A172 (cell line): ENCODE measurements at places on chromosomes 1 and 21.

GRCh38 chr1:170881268-170882265 is 53.8 kb upstream of the MROH9 start:
- DNase-seq, result peak; percentile 42

DNA sequence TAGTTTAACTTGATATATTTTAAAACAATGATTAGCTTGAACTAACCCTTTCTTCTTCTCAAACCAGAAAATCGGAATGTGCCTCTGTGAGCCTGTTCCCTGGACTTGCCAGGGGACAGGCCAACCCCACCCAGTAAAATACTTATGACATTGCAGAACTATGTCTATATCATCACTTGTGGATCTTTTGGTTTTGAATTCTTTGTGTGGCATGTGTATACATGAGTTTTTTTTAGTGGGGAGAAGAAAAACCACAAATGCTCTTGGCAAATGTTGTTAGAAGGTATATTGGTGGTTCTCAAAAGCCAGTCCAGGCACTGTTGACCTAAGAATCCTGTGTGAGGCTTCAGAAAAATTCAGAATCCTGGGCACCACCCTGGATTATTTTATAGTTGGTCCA is 347.4 kb downstream of the SIPA1L2 start:
- no peak for DNase-seq

DNA sequence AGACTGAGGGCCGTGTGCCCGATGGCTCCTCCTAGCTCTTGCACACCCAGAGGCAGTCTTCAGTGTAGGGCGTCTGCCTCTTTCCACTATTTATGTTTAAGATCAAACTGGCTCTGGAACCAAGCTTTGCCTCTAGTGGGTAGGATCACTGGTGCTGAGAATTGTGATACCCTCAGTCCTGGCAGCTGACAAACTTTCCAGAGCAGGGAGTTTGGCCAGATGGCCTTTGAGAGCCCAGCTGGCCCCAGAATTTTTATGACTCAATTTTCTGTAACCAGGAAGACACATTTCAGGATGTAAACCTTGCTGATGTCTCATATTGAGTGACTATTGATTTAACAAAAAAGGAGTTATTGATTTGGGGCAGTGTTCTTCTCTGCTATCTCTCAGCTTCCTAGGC is 6.7 kb downstream of the COQ8A start:
- no peak for DNase-seq

GRCh38 chr1:3676581-3677470 is 24.5 kb downstream of the TP73 start:
- DNase-seq, result no peak

GRCh38 chr1:221035662-221036153 is 156.5 kb downstream of the HLX start:
- peak; percentile 91 for DNase-seq

DNA sequence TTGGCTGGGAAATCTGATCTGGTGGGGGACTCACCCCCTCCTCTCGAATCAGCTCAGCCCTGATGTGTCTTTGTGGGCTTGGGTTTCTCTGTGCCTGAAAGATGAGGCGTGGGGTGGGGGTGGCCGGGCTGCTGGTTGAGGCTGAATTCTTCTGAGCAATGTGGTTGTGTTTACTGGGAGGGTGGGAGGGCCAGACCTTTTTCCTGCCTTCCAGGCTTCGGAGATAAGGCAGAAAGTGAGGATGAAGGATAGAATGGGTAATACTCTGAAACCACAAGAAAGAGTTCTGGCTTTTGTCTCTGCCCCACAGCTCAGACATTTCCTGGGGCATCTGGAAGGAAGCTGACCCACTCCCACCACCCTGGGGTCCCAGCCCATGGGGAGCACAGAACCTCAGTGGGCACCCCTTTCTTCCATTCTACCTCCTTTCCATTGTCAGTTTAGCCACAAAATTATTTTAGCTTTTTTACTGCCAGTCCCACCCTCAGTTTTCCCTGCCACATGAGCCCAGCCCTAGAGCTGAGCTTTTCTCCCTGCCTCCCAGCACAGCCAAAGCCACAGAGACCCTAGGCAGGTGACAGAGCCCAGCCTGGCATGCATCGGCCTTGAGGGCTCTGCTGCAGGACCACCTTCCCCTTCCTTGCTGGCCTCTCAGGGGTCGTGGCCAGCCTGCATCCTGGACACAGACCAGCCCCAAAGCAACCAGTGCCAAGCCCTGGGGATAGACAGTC is 11.2 kb downstream of the ALX3 start:
- no peak for DNase-seq

GRCh38 chr1:31577515-31578192 is 1.3 kb downstream of the TINAGL1 start:
- DNase-seq, result peak; percentile 53

- DNase-seq, result no peak
Observed at GRCh38 chr1:223248001-223248769, 105.1 kb upstream of the TLR5 start.

DNA sequence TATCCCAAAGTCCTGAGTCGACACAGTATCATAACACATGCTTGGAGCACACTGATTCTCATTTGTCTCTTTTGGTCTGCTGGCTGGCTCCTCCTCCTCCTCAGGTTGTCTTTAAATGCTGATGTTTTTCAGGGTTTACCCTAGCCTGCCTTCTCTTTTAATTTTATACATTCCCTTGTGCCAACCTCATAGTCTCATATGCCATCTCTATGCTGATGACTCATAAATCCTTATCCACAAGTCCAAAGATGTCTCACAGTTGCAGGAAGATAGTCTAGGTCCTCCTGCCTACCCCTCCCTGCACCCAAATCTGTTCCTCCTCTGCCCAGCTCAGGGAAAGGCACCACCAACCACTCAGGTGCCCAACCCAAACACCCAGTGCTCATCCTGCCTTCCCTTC is 108.3 kb downstream of the SIPA1L2 start:
- DNase-seq, result peak; percentile 29

DNA sequence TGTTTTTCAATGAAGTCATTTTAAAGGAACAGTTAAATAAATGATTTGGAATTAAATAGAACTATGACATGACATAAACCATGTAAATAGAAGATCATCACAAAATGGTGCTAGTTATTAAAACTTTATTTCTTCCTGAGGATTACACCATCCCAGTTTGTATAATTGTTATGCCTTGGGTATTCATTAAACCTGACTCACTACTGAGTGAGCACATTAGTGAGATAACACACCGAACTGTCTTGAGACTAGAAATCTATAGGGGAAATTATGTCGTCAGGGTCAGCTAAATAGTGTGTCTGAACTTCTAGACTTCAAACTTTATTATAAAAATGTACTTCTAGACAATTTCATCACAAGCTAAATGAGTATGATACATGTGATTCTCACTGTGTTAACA is 189.4 kb downstream of the NCAM2 start:
- DNase-seq, result no peak

DNA sequence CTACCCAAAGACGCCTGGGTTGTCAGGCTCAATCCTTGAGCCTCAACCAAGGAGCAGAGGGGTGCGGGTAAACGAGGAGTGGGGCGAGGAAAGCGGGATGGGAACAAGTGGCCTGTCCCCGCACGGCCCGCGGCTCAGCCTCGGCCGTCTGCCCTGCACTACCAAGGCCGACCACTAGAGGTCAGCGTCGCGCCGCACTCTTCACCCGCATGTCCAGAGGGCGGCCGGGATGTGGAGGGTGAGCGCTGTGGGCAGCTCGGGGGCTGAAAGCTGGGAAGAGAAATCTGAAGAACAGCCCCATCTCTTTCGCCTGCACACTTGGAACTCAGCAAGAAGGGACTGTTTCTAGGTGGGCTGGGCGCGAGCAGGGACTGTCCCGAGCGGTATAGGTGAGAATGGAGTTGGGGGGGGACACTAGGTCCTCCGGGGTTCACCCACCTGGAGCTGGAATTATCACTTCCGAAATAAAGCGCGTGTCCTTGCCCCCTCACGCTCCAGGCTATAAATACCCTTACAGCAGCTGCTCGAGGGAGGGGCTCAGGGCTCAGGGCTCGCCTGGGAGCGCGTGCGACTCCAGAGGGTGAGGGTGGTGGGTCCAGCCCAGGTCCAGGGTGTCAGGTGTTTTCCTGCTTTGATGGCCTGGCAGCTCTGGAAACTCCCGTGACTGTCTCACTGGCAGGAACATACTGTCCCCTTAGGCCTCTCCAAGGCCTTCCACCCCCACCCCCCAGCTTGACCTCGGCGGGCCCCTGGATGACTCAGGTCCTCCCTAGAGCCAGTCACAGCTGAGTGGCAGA is 9.8 kb downstream of the SLC30A2 start:
- DNase-seq, result peak; percentile 49

GRCh38 chr1:195664628-195665027 is 943.6 kb downstream of the KCNT2 start:
- peak; percentile 32 for DNase-seq

GRCh38 chr1:47643306-47644211 is 205.7 kb downstream of the FOXD2 start:
- no peak for DNase-seq

DNA sequence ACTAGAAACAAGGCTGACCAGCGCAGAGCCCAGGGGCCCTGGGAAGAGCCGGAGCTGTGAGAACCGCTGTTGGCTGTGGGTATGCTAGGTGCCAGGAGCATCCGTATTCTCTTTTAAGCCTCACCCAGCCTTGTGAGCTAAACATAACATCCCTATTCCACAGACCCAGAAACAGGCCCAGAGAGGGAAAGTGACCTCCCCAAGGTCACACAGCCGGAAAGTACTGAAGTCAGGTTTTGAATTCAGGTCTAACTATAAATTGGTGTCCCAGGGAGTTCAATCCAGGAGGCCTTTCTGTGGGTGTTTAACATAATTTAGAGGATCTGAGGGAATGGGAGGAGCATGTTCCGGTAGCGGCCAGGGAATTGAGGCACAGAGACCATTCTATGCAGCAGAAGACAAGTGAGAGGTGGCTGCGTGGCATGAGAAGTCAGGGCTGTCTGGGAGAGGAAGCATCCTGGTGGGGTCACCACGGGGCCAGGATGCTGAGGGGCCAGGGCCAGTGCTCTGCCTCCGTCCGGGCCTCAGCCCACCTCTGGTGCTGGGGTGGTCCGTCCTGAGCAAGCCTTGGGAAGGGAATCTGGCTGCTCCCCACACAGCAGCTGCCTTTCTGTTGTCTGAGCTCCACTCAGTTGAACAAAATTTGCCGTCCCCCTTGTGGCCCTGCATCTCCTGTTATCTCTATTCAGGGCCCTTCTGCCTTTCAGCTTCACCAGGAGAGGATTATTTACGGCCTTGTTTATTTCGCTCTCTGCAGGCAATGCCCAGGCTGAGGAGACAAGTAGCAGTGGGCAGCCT is 338.8 kb upstream of the VAMP3 start:
- no peak for DNase-seq

DNA sequence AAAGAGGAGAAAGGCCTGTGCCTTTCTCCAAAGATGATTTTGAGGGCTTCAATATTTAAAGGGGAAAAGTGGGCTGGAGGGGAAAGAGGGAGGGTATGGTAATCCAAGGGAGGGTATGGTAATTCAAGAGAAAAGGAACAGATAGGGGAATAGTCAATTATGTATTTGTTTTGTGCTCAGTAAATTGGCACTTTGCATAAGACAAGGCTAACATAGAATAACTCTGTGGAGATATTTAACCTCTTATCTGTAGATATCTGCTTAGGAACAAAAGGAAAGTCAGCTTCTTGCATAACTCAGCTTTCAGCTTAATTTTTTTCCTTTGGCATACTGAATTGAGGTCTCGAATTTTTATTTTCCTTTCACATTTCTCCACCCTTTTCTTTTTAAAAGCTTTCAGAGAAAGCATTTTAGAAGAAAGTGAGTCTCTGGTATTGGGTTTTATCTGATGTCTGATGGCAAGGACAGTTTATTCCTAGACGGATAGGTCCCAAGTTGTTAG is 119.9 kb upstream of the F3 start:
- DNase-seq, result no peak

DNA sequence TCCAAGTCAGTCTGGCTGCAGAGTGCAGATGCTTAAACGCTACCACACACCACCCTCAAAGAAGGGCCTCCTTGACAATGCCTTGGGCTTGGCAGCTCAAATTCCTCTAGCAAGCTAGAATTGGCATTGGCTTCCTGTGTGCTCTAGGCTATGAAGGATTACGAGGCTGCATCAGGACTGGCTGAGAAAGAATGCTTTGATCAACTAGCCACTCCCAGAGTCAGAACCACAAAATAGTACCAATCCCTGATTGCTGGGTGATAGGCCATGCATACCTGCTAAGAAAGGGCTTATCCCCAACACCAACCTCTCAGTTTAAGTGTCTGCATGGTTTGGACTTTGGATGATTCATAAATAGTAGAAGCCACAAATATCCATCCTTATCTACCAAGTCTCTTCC is 504.9 kb downstream of the OMA1 start:
- no peak for DNase-seq

GRCh38 chr1:79749607-79750006 is 743.1 kb upstream of the ADGRL4 start:
- no peak for DNase-seq

GRCh38 chr1:23424293-23425192 is at the start of gene TCEA3:
Gene TCEA3, minus strand, starts transcription at chr1:23424748. Its CDS starts 115 bp downstream, at chr1:23424633.
- DNase-seq, result no peak

- no peak for DNase-seq
Observed at GRCh38 chr1:183898001-183898396, 93.1 kb downstream of the RGL1 start.

DNA sequence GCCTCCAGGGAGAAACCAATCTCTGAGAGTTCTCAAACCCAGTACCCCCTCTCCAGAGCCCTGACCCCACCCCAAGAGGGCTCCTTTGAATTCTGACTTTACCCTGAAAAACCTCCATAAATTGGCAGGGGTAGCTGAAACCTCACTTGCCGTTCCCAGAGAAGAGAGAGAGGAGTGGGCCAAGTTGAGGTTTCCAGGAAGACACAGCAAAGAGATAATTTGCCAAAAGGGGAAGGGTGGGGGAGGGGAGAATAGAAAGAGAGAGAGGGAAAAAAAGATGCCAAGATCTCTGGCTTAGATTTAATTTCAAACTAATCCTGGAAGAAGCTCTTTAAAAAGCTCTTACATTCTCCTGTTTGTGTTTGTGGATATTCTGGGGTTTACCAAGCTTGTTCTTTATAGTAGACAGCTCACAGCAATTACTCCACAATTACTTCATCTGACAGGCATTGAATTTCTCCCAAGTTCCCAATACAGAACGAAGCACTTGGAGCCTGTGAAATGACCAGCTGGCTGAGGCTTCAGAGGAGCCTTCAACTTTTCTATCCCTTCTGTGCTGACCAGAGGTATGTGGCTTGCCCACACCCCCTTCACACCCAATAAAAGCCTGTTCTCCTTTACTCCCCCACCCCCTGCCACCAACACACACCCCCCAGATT is 1.1 kb upstream of the GRHL3 start:
- no peak for DNase-seq

DNA sequence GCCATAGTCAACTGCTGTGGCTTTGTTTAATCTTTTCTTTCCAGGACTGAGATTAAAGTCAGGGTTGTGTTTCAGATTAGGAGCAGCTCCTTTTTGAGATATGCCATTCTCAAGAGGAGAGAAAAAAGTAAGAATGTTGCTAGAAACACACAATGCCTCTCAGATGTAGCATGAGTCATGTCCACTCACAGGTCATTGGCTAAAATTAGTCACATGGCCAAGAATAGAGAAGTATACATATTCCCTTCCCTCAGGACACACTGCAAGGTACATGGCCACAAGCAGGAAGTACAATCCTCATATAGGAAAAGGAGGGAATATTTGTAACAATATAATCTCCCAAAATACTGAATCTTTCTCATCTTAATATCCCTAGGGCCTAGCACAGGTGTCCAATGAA is 141.9 kb upstream of the PTBP2 start:
- DNase-seq, result peak; percentile 11

GRCh38 chr21:42338729-42339715 is 11.8 kb downstream of the TFF2 start:
- no peak for DNase-seq

GRCh38 chr1:41464885-41465284 is 19.6 kb downstream of the EDN2 start:
- DNase-seq, result no peak
